ENCODE measurements at places on chromosomes 12 and 14. TPM values are rescaled to one million over a fixed set of nuclear protein-coding genes. Genes with fewer than 3 reads are reported as not detected.

Gene MARK3
- 70.6 TPM for total RNA-seq

Gene TAS2R13
- 0.48 TPM for total RNA-seq

Gene KERA
- total RNA-seq = not detected

Gene RD3L
- total RNA-seq = not detected

Gene IL31
- total RNA-seq = not detected

Gene LRRC43
- total RNA-seq = 0.72 TPM

Gene PLEKHH1
- total RNA-seq = 2.9 TPM

Gene PLEKHG7
- not detected for total RNA-seq

Gene CCDC196
- not detected for total RNA-seq

Gene NTF3
- total RNA-seq = not detected

Gene SIX1
- total RNA-seq = 4.1 TPM
